ENCODE measurements at places on chromosomes 16 and 17.

- DNase-seq: no peak
Measured at GRCh38 chr17:39305978-39306377, 80.2 kb upstream of the STAC2 start.

- no peak for DNase-seq
Measured at GRCh38 chr16:86050111-86050510, 151.1 kb downstream of the IRF8 start.

- DNase-seq: peak; percentile 83
Measured at GRCh38 chr17:45160447-45161287, 1.0 kb upstream of the HEXIM2 start.

DNA sequence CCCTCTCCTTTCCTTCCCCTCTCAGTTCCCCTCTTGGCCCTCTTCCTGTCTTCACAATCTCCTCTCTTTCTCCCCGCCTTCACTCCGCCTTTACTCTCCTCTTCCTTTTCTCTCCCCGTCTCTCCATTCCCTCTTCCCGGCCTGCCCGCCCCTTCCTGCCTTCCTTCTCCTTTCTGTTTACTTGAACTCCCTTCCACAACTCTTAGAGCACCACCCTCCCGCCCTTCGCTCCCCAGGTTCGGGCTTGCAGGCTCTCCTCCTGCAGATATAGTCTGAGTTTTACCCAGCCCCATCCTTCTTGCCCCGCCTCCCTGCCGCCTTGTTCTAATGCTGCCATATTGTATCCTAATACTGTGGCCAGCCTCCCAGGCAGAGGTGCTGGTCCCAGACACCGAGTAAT is 201.5 kb upstream of the N4BP1 start:
- no peak for DNase-seq

DNA sequence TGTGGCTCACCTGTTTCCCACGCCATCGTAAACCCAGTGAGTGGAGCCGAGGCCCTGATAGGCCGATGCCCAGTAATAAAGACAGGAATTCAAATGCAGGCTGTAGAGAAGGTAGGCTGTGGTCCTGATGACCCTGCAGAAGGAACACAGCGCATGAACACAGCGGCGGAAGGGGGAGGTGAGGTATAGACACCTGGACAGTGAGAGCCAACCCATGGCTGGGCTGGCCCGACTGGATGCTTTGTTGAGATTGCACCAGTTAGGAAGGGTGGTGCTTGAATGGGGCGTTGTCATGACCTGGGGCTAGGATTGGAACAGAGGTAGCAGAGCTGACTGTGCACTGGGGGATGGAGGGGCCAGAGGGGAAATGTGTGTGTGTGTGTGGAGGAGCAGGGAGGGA is 59.2 kb downstream of the CNGB1 start:
- DNase-seq: no peak

- DNase-seq: no peak
Measured at GRCh38 chr17:64133546-64134215, 3.7 kb upstream of the ERN1 start.

GRCh38 chr17:41664172-41664457 is 24.6 kb upstream of the EIF1 start:
- DNase-seq: no peak

DNA sequence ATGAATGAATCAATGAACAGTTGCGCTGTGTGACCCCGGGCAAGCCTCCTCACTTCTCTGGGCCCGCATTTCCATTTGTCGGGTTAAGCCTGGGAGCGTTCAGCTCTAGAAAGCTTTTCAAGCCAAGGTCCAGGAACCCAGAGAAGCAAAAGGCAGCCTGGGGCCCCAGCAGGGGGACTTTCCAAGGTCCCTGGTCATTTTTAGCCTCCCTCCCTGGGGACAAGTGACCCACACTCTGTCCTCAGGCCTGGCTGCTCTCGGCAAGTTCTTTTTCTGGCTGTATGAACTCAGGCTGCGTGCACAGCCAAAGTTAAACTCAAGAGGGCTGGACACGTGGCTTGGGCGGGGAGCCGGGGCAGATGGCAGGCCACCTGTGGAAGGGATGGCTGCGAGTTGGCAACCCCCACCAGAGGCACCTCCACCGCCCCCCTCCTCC is 41.4 kb upstream of the CIBAR2 start:
- no peak for DNase-seq

Data from ascending aorta (tissue), 2 donors.